ENCODE measurements at places on chromosomes 13 and 19. TPM values are rescaled to one million over a fixed set of nuclear protein-coding genes. Genes with fewer than 3 reads are reported as not detected.

DNA sequence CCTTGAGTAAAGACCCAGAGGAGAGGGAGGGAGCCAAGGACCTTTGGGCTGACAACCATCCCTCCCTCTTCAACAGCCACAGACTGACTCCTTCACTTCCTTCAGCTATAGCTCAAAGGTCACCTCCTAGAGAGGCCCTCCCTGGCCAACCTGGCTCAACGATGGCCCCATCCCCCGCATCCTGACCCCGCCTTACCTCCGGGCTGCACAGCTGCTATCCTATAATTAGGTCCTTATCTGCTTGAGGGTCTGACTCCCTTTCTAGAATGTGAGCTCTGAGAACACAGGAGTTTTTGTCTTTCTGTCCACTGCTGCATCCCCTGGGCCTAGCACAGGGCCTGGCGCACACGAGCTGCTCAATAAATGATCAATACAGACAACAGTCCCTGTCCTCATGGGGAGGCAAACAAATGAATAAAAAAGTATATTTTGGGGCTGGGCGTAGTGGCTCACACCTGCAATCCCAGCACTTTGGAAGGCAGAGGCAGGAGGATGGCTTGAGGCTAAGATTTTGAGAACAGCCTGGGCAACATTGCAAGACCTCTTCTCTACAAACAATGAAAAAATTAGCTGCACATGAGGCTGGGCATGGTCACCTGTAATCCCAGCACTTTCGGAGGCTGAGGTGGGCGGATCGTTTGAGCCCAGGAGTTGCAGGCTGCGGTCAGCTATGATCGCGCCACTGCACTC is 6.6 kb upstream of the LGALS4 start:
- DNase-seq, result no peak
- H3K4me1 ChIP-seq, result no peaks in the 10 kb centered on the region
- peak overlapping the region; percentile 30 for H3K27ac ChIP-seq

DNA sequence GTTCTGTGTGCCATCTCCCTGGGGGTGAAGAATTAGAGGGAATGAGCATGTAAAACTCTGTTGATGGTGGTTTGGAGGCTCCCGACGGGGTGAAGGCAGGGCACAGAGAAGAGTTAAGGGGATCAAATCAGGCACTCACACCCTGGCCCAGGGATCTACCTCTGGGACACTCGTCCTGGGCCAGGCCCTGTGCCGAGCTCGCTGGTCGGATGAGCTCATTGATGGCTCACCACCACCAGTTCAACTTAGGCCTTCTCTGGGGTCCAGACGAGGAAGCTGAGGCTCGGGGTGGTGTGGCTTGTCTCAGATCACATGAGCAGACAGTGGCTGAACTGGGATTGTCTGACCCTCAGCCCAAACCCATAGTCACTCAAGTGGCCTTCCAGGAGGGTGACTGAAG is 1.6 kb downstream of the NACC1 start:
- DNase-seq, result no peak
- H3K36me3 ChIP-seq, result peaks cover 22% of the 10 kb centered on the region
- H3K4me3 ChIP-seq, result peak overlapping the region; percentile 79
- peaks cover 57% of the 10 kb centered on the region for H3K4me1 ChIP-seq
- H3K27me3 ChIP-seq, result no peaks in the 10 kb centered on the region

GRCh38 chr19:33649627-33650305 is 28.0 kb downstream of the CHST8 start:
- no peaks in the 10 kb centered on the region for H3K4me1 ChIP-seq
- H3K27ac ChIP-seq, result no peak overlapping the region
- no peak for DNase-seq
- peaks cover 5% of the 10 kb centered on the region for H3K27me3 ChIP-seq

Gene PLPPR3
- not detected for total RNA-seq

DNA sequence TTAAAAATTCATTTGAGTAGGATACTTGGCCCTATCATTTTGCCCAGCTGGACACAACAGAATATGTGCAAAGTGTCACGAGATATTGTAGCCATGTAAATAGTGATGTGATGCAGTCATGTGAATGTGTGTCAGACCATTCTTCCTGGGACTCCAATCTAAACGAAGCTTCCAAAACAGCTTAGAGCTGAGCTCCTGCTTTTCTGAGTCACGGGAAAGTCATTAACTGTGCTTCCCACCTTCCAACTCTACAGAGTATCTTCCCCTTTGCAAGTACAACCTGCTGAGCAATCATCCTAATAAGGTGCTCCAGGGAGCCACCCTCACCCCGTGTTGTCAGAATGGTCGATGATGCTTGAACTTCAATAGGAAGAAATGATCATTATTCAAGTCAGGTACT is 294.7 kb downstream of the MYO16 start:
- no peaks in the 10 kb centered on the region for H3K36me3 ChIP-seq
- no peak for DNase-seq
- H3K4me1 ChIP-seq, result no peaks in the 10 kb centered on the region
- no peak overlapping the region for H3K27ac ChIP-seq

DNA sequence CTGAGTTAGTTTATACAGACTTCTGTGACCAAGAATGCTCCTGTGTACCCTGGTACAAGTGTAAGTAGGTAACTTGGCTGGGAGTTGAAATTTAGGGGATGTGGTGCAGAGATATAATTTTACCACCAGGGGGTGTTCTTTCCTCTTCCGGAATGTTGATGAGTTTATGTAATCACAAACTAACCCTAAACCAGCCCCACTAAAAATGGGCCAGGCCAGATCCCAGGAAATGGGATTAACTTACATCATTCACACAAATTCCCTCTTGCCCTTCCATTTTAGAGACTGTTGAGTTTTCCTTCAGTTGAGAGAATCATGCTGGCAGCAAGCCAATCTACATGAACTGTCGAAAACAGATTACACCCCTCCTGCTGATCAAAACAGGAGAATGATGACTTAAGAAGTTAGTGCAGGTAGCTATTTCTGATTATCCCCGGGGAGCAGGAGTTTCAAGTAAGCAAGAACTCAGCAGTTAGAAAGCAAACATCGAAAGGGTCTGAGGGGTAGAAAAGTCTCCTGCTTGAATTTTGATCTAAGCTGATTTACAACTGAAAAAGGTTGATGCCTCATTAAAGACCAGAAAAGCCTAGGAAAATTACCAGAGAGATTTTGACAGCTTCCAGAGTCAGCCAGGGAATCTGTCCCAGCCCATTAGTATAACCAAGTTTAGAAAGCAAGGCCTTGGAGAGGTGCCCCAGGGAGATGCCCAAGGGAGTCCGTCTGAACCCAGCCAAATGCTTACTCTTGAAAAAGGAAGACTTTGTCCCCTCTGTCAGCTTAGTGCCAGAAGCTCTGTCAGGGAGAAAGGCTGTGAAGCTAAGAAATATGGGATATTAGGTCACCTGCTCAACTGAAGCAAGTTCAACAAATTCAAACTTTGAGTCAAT is 32.3 kb upstream of the MED4 start:
- no peaks in the 10 kb centered on the region for H3K27me3 ChIP-seq
- peak; percentile 24 for DNase-seq
- H3K4me1 ChIP-seq, result peaks cover 22% of the 10 kb centered on the region
- peak overlapping the region; percentile 62 for H3K27ac ChIP-seq
- H3K36me3 ChIP-seq, result no peaks in the 10 kb centered on the region
